Fibroblast of skin of back (primary cell): ENCODE measurements at places on chromosomes 12 and 14.

GRCh38 chr12:45727980-45728629 lies 1.4 kb upstream of the ARID2 start:
- DNase-seq, result no peak

GRCh38 chr14:92973798-92974372 lies 50.9 kb downstream of the CHGA start:
- DNase-seq, result no peak

GRCh38 chr12:34625116-34625515 lies 602.8 kb downstream of the ALG10 start:
- no peak for DNase-seq

- DNase-seq, result no peak
Measured at GRCh38 chr12:33724867-33725266, 285.2 kb upstream of the SYT10 start.

DNA sequence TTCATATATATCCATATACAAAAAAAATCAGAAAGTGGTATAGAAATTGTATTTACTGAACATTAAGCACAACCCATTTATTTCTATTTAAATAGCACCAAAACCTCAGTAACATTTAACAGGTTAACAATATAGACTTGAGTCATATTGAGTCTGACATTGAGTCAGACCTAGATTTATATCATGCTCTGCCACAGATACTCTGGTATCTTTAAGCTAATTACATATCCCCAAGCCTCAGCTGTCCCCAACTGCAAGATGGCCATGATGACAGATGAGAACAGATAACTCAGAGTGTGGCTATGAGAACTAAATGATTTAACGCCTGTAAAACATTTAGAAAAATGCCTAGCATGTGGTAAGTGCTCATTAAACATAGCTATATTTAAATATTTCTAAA lies 40.3 kb downstream of the IFNG start:
- DNase-seq, result no peak

DNA sequence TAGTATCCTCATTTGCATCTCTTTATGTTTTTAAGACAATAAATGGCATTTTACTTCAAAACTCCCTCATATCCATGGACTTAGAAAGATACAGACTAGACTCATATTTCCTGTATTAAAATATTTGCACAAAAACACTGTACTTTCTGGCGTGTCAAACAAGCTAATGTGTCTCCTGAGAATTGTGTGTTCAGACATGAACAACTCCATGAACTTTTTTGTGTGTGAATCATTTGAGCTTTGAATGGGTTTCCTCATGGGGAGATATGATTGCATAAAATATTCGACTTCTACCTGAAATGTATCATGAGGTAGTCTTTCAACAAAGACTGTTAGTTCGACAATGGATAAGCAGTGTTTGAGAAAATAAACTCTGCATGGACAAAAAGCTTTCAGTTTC lies 58.8 kb downstream of the TMEM30B start:
- peak; percentile 56 for DNase-seq

- DNase-seq, result no peak
Measured at GRCh38 chr14:55813630-55814029, 233.6 kb downstream of the KTN1 start.

DNA sequence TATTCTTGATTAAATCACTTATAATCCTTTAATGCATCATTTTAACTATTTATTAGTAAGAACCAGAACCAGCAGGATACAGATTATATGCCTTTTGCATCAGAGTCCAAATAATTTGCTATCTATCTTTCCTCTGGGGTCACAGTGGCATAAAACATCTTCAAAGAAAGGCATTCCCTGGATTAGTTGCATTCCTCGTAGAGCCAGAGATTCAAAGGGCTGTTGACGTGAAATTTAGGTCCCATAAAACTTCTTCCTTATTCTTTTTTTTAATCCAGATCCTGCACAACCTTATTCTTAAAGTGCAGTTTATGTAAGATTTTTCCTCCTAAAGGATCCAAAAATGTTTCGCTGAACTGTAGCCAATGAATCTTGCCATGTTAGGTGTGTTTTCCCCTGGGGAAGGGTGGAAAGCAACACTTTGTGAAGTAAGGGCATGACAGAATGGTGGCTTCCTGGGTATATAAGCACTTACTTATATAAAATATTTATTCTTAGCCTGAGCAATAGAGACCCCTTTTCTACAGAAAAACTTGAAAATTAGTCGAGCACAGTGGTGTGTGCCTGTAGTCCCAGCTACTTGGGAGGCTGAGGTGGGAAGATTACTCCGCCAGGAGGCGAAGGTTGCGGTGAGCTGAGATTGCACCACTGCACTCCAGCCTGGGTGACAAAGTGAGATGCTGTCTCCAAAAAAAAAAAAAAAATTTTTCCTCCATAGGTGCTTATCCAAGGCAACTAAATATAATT lies 208.7 kb downstream of the PCNX1 start:
- DNase-seq, result no peak

- no peak for DNase-seq
Measured at GRCh38 chr12:59118356-59118755, 198.1 kb upstream of the LRIG3 start.

- no peak for DNase-seq
Measured at GRCh38 chr12:50344775-50345174, 51.6 kb downstream of the FAM186A start.

DNA sequence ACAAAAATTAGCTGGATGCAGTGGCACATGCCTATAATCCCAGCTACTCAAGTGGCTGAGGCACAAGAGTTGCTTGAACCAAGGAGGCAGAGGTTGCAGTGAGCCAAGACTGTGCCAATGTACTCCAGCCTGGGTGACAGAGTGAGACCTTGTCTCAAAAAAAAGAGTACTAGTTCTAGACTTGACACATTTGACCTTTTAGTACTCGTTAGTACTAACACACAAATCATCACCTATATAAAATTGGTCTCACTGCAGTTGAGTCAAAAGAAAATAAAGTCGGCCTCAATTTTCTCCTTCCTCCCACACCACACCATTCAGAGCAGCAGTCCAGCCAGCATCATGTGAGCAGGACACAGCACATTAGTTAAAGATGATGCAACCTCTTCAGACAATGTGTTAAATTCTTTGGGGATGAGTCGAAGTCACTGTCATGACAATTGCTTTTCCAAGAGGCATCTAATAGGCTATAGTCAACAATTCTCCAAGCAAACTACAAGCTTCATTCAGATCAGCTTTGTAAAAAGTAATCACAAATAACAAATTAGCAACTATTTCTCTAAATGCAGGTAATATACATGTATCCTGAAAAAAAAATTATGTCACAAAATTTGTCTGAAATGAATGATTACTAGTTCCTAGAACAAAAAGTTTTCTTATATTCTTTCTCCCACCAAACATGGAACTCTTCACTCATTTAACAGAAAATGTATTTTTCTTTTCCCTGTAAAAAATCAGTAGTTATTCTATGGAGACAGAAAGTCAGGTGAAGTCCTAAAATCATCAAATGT lies 55.6 kb downstream of the CLIP1 start:
- peak; percentile 95 for DNase-seq

DNA sequence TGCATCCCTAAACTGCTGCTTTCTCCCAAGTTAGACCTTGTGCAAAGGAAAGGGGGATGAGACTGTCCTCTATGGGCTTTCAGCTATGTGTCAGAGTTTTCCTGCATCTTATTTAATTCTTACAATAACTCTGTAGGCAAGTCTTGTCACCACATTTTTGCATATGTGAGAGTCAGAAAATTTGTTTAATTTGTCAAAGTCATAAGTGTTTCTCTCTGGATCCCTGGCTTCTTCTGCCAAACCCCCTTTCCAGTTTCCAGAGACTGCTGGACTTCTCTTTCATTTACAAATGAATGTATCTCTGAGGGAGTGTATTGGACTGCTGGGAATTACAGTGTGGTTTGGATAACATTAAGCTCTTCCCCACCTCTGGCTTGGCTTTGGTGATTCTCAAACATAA lies 877.6 kb upstream of the SEL1L start:
- DNase-seq, result no peak

DNA sequence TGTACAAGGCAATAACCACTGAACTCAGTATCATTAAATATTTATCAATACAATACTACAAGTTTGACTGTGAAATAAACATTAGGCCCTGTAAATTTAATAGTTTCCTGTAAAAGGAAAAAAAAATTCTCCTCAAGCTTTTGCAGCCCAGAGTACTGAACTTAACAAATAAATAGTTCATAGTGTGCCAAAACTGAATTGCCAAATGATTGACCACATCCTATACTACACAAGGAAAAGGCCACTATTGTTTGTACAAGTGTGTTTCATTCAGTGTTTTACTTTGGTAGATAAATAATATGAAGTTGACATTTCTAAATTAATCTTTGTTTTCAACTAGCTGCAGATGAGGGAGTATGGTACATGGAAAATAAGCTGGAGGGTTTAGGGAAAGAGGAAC lies 379.6 kb downstream of the FLRT2 start:
- peak; percentile 26 for DNase-seq

- DNase-seq, result peak; percentile 89
Measured at GRCh38 chr12:95204141-95204866, 13.0 kb downstream of the FGD6 start.

DNA sequence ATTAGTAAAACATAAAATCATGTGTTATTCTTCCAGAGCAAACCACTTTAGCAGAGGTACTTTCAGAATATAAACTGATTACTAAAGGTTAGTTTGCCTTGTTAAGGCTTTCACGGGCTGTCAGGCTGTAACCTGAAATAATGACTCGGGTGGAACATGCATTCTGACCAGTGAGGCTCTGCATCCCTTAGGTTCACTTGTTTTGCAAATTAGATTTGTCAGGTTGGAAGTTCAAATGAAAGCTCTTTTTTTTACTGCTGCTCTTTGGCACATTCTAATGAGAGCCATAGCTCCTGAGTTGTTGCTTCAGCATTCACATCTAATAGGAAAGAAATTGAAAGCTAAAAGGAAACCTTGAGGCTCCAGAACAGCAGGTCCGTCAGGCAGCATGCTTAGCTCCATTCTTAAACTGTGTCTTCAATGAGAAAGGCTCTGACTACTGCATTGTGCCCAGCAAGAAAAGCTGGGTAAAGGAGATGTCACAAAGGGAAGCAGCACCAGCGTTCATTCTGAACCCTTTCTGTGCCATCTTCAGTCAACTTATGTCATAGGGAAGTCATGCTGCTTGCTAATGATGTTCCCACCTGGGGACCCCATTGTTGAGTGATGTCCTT lies 445.5 kb upstream of the FBXO33 start:
- DNase-seq, result no peak

DNA sequence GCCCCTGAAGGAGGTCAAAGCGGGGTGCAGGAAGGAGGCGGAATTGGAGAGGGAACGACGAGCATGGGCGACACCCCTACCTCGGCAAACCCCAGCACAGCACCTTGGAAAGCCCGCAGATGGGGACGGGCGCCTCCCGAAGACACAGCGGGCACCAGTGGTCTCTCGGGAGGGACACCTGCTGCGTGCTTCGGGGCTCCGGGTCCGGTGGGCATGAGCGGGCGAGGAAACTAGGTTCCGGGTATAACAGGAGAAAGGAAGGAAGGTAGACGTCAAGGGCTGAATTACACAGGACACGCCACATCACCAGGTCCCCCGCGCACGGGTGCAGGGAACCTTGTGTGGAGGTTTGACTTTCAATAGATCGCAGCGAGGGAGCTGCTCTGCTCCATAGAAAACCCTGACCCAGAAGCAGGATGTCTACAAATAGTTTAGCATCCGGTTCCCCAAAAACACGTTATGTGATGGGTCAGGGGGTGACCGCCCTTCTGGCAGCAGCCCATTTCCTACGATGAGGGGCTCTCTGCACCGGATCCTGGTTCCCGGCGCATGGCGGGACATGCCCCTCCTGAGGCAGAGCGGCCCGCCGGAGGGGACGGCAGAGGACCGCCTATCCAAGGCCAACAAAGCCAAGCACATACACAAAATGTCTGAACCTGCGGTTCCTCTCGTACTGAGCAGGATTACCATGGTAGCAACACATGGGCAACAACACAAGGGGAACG lies 196.9 kb downstream of the ALG10 start:
- DNase-seq, result no peak

DNA sequence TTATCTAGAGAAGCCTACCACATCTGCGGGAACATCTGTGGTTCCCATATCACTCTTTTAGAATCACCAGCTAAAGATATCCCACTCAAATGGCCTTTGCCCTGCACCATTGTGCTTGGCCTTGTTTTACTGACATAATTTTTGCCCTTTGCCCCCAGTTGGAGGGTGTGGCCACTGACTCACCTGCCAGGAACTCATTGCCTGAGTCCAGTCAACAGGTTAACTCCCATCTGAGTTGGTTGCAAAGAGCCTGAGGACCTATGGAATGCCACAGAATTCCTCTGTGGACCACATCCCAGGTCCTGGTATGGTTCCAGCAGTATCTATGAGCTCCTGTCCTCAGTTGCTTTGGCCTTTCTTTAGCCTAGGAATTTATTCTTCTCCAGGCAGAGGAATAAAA lies 55.7 kb upstream of the PTGR2 start:
- DNase-seq, result peak; percentile 84

- DNase-seq, result no peak
Measured at GRCh38 chr14:39615352-39615751, 183.1 kb upstream of the FBXO33 start.

- DNase-seq, result no peak
Measured at GRCh38 chr14:94097091-94097490, 13.4 kb upstream of the IFI27 start.

- DNase-seq, result no peak
Measured at GRCh38 chr12:51202718-51203117, 15.1 kb downstream of the POU6F1 start.

DNA sequence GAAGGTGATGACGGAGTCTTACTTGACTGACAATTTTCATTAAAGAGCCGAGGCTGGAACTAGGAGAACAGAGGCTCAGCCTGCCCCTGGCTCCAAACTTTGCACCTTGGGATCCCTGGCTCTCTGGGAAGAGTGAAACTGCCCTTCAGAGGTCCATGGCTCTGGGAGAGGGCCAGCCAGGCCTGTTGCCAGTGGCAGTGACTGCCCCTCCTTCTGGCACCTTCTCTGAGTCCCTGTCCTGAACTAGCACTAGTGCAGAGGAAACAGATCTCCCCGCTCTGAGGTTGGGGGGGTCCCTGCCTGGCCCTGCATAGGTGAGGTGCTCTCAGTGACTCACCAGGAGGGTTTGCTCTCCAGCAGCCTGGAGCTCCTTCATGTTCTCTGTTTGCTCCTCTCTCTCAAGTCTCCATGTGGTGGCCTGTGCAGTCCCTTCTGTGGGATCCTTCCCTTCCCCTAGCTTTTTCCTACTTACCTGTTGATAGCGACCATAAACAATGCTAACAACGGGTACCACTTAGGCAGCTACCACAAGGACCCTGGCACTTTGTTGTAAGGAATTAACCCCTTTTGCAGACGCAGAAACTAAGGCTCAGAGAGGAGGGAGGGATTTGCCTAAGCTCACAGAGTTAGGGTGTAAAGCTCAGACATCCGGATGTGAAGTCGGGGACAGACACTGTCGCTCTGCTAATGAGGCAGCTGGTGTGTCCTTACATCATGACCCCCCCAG lies 22.4 kb downstream of the FAM222A start:
- no peak for DNase-seq

DNA sequence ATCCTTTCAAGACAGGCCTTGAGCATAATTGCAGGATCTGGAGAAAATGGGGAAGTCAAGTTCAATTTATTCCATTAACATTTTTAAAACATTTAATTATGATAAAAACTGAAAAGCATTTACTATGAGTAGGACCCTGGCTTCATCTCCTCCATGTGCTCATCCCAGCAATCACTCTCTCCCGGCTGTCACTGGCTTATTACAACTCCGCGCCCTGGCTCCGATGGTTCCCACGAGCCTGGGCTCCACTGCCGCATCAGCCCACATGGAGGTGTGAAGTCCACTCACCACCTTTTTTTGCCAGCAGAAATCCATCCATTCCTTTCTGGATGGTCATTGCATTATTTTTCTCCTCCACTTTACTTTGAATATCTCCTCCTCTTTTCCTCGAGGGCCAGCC lies 194.4 kb downstream of the EMP1 start:
- DNase-seq, result no peak

GRCh38 chr14:76699939-76700590 lies 61.2 kb upstream of the VASH1 start:
- DNase-seq, result no peak

- no peak for DNase-seq
Measured at GRCh38 chr12:38776647-38777046, 128.7 kb downstream of the CPNE8 start.
